ENCODE measurements at places on chromosomes 5 and 9.

DNA sequence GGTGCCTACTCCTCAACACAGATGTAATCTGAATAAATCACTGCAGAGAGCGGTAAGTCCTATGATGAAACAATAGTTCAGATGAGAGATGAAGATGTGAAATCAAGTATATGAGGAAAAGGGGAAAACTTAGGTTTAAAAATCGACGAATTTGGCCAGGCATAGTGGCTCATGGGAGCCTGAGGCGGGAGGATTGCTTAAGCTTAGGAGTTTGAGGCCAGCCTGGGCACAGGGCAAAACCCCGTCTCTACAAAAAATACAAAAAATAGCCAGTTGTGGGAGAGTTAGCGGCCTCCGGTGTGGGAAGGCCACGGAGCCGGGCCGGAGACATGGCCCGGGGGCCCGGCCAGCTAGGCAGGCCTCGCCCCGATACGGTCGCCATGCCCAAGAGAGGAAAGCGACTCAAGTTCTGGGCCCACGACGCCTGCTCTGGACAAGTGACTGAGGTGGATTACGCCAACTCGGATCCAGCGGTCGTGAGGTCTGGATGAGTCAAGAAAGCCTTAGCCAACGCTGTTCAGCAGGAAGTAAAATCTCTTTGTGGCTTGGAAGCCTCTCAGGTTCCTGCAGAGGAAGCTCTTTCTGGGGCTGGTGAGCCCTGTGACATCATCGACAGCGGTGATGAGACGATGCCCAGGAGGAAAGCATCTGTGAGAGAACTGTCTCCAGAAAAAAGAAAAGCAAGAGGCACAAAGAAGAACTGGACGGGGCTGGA is 62.8 kb upstream of the SUB1 start:
- no peak for DNase-seq

GRCh38 chr9:92206488-92206887 is 87.0 kb downstream of the IARS1 start:
- no peak for DNase-seq

DNA sequence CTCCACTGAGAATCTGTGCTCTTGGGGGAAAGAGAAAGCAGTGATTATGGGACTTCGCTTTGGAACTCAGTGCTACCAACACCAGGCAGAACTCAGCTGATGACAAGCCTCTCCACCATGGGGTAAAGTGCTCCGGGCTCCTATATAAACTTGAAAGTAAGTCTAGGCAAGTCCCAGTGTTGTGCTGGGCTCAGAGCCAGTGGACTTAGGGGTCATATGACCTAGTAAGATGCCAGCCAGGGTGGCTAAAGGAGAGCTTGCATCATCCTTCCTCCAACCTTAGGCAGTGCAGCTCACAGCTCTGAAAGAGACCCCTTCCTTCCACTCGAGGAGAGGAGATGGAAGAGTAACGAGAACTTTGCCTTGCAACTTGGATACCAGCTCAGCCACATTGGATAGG is 35.1 kb upstream of the FREM1 start:
- no peak for DNase-seq

GRCh38 chr5:143870871-143871632 is 59.1 kb downstream of the HMHB1 start:
- no peak for DNase-seq

- no peak for DNase-seq
These were observed 78.0 kb upstream of the HRH2 start for GRCh38 chr5:175579742-175580432.
